ENCODE measurements at places on chromosomes 2 and 18.

DNA sequence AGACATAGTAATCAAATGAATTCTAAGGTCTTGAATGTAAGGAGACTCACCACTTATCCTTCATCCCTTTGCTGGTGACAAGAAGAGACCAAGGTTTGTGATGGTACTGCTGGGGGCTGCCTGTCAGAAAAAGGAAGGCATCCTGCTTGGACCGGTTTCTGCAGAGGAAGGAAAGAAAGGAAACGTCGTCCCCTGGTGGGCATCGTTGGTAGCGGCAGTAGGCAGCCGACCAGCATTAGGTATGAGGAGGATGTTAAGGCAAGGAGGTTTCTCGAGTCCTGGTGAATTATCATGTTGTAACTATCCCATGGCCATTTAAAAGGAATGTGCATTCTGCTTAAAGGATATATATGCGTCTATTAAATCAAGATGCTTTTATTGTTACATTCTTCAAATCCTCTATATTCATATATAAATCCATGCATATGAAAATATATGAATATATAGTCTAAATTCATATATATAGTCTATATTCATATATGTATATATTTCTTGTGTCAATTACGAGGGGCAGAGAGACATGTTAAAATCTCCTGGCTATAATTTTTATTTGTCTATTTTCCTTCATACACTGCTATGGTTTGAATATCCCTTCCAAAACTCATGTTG is 94.4 kb upstream of the TGFA start:
- DNase-seq = peak; percentile 46

DNA sequence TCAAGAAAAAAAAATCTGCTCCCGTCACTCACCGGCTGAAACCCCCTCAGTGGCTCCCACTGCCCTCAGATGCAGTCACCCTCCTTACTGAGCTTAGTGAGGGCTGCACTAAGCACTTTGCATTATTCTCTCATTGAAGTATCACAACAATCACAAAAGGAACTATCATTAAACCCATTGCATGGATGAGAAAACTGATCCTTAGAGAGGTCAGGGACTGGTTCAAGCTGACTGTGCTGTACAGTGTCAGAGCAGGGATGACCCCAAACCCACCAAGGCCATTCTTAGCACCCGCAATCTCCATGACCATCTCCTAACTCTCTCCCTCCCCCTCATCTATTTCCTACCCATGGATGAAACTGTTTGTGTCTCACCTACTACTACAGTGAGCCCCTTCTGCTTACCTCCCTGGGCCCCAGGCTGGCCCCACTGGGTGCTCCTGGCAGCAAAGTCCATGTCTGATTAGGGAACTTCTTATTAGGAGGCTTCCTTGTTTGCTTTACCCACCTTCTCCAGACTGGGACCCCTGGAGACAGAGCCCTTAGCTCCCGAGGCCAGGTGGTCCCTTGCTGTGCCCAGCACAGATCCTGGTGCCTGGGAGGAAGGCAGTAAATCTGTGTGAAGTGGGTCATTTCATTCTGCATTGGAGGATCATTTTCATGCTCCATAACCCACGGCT is 139.3 kb upstream of the ID2 start:
- no peak for DNase-seq

DNA sequence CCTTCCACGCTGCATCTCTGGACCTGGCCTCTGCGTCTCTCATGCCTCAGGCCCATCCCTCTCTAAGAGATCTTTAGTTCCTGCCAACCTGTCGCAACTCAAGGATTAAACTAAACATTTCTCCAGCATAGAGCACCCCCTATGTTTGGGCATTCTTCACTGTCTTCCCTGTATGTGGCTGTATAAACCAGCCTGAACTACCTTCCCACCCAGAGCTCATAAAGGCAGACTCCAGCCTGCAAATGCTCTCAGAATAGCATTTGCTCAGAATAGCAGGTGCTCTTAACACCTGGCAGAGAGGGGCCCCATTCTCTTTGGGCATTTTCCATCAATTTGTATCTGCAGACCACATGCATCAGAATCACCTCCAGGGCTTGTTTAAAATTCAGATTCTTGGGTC is 83.4 kb downstream of the EHD3 start:
- DNase-seq = no peak

DNA sequence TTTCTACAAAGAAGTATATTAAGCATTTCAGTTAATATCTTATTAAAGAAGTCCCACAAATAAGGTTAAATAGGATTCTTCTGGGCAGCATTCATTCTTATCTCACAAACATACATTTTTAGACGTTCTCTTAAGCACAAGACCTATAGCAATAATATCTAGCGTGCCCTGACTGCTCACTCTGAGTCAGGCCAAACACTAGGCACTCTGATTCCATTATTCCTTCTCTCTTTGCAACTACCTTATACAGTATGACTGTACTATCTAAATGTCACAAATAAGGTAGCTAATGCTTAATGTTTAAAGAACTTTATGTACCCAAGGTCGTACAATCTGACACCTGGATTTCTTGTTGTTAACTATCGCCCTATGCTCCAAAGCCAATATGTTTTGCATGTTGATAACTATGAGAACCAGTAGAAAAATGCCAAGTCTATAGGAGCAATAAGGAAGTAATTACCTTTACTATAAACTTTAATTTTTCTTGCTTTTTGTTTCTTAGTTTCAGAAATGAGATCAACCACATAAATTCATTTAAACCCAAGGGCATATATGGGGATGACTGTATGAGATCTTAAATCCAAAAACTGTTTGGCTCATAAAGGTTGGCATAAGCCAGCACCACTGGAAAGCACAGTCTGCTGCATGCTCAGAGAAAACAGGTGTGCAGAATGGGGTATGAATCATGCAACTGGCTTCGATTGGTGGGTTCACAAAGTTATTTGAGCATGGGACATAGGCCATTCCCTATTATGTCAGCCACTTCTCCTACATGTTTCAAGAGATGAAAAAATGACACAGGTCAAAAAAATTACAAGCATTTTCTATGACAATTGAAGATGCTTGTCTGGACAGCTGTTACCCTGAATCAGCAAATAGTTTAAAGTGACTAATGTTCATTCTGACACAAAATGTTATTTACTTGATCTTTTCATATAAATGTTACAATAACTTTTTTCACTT is 352.0 kb downstream of the IRS1 start:
- DNase-seq = no peak

DNA sequence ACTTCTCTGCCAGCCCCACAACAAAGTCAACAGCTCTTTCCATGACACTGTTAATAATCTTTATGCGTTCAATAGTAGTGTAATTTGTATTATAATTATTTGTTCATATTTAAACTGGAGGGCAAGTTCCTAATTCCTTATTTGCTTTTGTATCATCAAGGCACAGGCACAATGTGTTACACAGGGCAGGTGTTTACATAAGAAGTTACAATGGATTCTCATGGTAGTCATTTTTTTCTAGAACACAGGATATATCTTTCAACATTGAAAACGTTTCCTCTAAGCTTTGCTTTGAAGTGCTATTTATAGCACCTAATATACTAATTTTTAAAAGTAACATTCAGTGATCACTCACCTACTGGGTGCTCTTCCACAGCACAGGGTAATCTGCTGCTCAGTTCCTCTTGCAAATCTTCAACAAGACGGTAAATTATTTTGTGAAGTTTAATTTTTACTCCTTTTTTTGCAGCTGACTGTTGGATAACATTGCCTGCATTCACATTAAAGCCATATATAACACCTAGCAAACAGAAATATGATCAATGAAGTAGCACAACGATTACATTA is 7.3 kb downstream of the RPS27A start:
- DNase-seq = no peak
